ENCODE measurements at places on chromosomes 11 and 22.

- DNase-seq: no peak
Observed at GRCh38 chr11:125314276-125315078, 149.9 kb downstream of the PKNOX2 start.

GRCh38 chr11:2415171-2415570, 14.6 kb downstream of the TSSC4 start:
- no peak for DNase-seq

DNA sequence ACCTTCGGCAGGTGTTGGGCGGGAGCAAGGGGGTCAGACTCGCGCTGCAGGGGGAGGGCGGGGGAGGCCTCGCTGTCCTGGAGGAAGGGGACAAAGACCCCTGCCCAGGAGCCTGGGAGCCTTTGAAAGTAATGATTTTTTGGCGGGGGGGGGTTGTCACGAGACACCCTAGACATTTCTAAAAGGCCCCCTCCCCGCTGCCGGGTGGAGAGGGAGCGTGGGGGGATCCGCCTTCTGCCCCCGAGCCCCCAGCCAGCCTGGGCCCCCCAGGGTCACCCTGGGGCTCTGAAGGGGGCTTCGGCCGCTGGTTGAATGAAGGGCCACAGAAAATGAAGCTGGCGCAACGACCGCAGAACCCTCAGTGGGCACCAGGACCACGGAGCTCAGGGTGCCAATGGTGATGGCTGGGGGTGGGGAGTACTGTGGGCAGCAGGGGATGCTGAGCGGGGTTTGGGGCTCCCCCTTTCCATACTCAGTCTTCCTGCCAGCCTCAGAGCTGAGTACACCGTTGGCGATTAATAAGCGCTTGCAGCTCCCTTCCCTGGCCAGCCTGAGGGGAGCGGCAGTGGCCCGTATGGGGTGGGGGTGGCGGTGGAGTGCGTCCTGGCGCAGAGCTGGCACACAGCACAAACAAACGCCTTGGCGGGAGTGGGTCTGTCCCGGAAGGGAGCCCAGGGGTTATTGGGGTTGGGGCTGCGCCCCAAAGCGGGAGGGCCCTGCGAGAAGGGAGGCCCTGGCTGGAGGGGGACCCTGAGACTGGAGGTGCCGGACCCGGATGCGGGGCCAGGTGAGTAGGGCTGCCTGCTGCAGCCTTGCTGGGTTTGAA, 1.2 kb upstream of the DUSP8 start:
- DNase-seq: no peak

DNA sequence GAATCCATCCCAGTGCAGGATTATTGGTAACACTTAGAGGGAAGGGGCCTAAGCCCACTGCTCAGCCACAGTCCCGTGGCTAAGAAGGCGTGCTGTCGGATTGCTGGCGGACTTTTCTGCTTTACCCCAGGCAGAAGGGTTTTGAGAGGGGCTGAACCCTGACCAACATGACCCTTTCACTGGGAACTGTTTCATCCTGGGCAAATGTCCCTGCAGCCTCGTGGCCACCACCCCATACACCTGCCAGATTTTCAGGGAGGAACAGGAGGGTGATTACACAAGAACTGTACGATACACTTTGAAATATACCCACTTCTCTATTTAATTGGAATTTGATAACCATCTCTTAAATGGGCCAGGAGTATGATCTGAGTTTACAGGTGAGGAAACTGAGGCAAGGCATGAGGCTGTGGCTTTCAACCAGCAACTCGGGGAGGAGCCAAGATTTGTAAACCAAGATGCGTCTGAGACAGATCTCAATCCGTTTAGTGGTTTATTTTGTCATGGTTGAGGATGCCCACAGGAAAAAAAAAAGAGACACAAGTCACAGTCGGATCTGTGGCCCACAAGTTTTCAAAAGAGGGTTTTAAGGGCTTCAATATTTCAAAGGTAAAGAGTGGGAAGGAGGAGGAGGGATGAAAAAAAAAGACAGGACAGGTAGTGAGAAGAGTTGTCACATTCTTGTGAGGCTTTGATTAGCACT, 6.1 kb upstream of the APOL3 start:
- DNase-seq: no peak

- no peak for DNase-seq
Observed at GRCh38 chr22:45090497-45090910, 73.2 kb upstream of the NUP50 start.

- no peak for DNase-seq
Observed at GRCh38 chr11:111465400-111465799, 46.8 kb downstream of the BTG4 start.

- DNase-seq: no peak
Observed at GRCh38 chr11:19953909-19954308, 206.4 kb downstream of the DBX1 start.
